Muscle of leg (tissue), 16 donors: ENCODE measurements at places on chromosomes 5 and 9.

GRCh38 chr9:131735238-131736128 lies 4.4 kb downstream of the RAPGEF1 start:
- peak overlapping the region; percentile 64 for H3K27ac ChIP-seq
- H3K4me3 ChIP-seq = no peak overlapping the region
- DNase-seq = no peak
- no peaks in the 10 kb centered on the region for H3K27me3 ChIP-seq

GRCh38 chr9:104863180-104863883 lies 64.6 kb downstream of the ABCA1 start:
- peaks cover 6% of the 10 kb centered on the region for H3K4me1 ChIP-seq
- no peaks in the 10 kb centered on the region for H3K27me3 ChIP-seq
- H3K4me3 ChIP-seq = no peak overlapping the region
- peak; percentile 84 for DNase-seq

- no peaks in the 10 kb centered on the region for H3K36me3 ChIP-seq
- H3K27ac ChIP-seq = no peak overlapping the region
- H3K4me3 ChIP-seq = no peak overlapping the region
Measured at GRCh38 chr5:160616712-160617497, 195.2 kb downstream of the PTTG1 start.

DNA sequence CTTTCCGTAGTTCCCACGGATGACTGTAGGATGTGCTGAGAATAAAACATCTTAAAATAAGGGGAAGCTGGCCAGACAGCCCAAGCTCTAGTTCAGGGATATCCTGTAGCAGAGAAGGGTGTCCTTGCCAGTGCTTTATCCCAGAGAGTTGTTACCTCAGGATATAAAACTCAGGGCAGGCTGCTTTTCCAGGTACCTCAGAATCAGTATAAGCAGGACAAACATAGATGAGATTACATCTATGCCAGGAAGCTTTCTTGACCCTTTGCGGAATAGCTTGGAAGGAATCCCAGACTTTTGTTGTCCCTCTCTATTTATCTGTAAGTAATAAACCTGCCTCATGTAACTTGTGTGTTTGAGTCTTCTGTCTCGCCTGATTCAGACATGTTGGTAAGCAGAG lies 565.7 kb downstream of the PRDM9 start:
- peak; percentile 43 for DNase-seq
- H3K27me3 ChIP-seq = no peaks in the 10 kb centered on the region
- H3K36me3 ChIP-seq = no peaks in the 10 kb centered on the region
- H3K4me1 ChIP-seq = no peaks in the 10 kb centered on the region
- no peak overlapping the region for H3K4me3 ChIP-seq

- no peaks in the 10 kb centered on the region for H3K4me1 ChIP-seq
- no peak for DNase-seq
- H3K27me3 ChIP-seq = no peaks in the 10 kb centered on the region
- no peak overlapping the region for H3K27ac ChIP-seq
- no peak overlapping the region for H3K4me3 ChIP-seq
Measured at GRCh38 chr5:110852541-110852940, 113.7 kb downstream of the SLC25A46 start.
